ENCODE measurements at places on chromosomes 16 and 17.

GRCh38 chr17:29733166-29733565 is 110.5 kb upstream of the CORO6 start:
- no peak for DNase-seq

- no peak for DNase-seq
Observed at GRCh38 chr16:54077050-54077821, 209.4 kb downstream of the IRX3 start.

DNA sequence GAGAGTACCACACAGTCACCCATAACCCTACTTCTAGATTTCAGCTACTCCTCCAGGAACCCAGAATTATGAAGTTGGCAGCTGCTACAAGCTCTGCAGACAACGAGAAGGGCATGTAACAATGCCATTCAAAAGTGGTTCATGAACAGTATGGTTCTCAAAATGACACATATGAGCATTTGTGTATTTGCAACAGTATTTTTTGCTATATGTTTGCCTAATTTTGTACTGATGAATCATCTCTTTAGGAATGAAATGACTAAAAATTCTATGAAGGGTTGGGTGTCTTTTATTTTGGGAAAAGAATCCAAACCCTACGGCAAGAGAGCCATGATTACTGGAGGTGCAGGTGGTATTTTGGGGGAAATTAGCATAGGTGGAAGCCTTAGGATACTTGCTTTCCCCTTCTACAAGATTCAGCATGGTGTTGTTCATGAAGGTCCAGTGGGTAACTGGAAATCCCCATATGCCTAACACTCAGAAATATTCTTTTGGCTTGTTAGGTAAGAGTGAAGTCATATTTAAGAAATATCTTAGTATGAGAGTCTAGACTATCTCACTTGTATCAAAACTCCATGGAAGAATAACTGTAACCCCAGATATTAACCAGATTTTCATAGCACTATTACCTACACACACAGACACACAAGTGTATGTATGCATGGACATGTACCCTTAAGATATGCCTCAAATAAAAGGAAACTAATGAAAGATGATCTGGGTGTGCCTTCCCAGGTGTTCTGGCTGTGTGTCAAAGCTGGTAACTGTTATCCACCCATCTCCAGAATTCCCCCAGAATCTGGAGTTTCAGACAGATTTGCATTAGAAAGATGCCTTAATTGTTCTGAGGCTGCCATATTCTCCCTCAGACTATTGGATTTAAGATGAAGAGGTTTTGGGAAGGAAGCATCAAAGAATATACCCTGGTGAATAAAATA is 688.2 kb upstream of the SOX9 start:
- DNase-seq = no peak

- DNase-seq = no peak
Observed at GRCh38 chr17:57442401-57442823, 186.1 kb downstream of the MSI2 start.

GRCh38 chr17:55664287-55664686 is 58.4 kb downstream of the TMEM100 start:
- no peak for DNase-seq

DNA sequence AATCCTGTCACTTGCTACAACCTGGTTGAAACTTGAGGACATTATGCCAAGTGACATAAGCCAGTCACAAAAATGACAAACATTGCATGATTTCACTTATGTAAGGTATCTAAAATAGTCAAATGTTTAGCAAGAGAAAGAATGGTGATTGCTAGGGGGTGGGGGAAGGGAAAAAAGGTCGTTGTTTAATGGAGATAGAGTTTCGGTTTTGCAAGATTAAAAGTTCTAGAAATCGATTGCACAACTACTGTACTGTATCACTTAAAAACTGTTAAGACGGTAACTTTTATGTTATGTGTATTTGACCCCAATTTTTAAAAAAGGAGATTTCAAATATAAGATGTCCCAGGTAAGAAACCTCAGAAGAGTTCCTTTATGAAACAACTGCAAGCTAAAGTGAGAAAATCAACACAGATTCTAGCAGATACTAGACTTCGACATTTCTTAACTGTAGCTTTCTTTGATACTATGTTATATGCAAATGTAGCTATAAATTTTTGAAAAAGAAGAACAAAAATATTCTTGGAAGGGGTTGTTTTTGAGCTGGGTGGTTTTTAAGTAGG is 5.9 kb downstream of the MEOX1 start:
- no peak for DNase-seq

DNA sequence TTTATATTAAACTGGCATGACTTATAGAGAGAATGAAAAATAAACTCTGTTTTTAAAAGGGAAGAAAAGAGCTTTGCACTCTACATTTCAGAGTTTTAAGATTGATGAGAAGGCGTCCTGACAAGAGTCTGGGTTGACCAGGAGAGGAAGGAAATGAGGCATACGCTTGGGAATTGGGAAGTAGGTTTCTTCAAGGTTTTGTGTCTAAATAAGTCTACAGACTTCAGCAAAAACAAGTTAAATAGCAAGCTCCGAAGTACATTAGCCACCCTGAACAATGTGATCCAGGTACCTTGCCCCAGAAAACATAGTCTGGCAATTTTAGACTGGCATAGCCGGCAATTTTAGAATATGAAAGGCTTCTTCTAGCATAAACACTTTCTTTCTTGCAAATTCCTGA is 28.5 kb upstream of the CCDC182 start:
- no peak for DNase-seq

DNA sequence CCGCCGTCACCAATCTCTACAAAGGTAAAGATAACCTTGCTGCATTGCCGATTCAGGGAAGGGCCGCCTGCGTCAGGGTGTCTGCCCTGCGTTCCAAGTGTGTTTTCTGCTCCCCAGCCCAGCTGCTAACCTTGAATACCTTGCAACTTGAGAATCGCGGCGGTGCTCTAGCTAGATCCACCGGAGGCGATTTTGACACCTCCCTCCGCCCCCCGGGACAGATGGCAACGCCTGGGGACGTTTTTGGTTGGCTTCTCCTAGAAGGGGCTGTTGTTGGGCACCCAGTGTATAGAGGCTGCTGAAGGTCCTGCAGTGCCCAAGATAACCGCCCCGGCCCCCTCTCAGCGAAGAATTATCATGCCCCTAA is 1.5 kb downstream of the HAPSTR1 start:
- no peak for DNase-seq

GRCh38 chr16:28098171-28098958 is 34.9 kb upstream of the GSG1L start:
- DNase-seq = no peak

DNA sequence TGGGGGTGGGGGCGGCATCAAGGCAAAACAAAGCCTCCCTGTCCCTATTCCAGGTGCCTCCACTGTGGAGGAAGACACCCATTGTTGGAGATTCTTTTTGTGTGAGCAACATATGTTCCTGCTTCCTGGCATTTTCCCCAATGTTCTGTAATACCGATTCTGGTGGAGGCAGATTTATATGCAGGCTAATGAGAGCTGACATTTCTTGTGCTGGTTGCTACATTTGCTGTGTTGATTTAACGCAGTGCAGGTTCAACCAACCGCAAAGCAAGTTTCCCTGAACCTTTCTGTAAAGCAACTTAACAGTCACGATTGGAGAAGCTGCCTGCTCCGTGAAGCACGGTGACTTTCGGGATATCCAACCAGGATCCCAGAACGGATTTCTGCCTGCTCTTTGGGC is 260.5 kb downstream of the CBLN1 start:
- no peak for DNase-seq

- no peak for DNase-seq
Observed at GRCh38 chr16:6545329-6545728, 787.3 kb upstream of the RBFOX1 start.

GRCh38 chr17:28743243-28744103 is at the start of gene TRAF4:
Gene TRAF4, plus strand, starts transcription at chr17:28744011. Its CDS starts 102 bp downstream, at chr17:28744113.
- DNase-seq = no peak

DNA sequence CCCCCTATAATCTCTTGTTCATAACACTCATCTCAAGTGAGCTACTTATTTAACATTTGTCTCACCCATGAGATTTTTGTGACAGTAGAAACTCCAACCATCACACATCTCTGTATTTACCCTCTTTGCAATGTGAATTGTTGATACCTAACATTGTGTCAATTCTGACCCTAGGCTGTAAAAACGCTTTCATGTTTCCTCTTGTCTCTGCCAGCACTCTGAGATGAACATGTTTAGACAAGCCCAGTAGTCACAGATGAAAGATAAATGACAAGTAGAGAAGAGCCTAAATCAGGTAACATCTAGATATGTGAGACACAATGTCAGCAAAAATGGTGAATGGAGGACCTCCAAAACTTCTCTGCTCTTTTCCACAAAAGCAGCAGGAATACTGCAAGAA is 1254.5 kb upstream of the GOT2 start:
- no peak for DNase-seq

- DNase-seq = no peak
Observed at GRCh38 chr16:25823891-25824290, 132.1 kb downstream of the HS3ST4 start.

DNA sequence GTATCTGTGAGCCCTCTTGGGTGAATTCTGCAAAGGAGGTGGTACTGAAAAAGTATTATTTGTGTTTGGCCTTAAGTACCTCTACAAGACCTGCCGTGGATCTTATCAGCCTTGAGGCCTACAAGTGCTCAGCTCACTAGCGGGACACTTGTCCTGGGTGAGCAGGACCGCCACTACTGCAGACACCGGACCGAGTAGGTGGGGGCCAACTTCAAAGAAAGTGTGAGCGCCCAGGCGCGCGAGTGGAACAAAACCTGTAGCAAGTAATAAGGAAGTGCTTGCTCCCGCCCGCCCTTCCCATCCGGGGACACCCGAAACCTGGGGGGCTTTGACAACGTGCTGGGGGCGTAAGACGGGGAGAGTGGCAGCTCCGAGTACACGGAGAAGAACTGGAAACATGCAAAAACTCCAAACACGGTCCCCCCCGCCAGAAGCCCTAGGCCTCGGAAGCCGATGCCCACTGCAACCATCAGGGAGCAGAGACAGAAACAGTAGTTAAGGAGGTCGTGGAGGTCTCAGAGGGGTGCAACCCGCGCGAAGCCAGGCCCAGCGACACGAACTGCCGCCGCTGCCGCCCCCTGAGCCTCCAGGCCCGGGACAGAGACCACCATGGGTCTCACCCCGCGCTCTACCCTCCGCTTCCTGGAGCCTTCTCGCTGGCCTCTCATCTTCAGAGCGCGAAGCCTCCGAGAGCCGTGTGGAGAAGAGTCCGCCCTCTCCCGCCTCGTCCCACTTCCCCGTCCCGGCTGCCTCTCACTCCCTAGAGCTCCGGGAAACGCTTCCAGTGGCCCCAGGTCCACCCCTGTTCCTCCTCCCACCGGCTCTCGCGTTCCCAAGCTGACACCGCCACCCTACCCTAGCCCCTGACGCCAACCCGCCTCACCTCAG is 537 bp downstream of the CNOT1 start:
- DNase-seq = no peak

GRCh38 chr16:8850279-8850885 is 18.4 kb downstream of the CARHSP1 start:
- no peak for DNase-seq

DNA sequence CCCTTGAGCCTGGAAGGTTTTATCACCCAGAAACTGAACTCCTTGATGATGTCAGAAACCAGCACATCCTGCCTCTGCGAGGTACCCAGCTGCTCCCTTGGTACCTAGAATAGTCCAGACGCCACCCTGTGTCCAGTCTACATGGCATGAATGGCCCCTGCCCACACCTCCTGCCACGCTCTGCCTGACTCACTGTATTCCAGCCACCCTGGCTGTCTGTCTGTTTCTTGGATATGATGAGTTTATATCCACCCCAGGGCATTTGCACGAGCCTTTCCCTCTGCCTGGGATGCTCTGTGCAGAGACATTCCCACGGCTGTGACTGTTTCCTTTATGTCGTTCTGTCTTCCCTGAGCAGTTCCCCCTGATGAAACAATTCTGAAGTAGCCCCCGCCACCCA is 68.7 kb downstream of the CRISPLD2 start:
- DNase-seq = no peak

- DNase-seq = no peak
Observed at GRCh38 chr17:59338498-59338897, 7.0 kb downstream of the YPEL2 start.

- DNase-seq = no peak
Observed at GRCh38 chr17:33945646-33946546, 309.2 kb upstream of the CCL2 start.

DNA sequence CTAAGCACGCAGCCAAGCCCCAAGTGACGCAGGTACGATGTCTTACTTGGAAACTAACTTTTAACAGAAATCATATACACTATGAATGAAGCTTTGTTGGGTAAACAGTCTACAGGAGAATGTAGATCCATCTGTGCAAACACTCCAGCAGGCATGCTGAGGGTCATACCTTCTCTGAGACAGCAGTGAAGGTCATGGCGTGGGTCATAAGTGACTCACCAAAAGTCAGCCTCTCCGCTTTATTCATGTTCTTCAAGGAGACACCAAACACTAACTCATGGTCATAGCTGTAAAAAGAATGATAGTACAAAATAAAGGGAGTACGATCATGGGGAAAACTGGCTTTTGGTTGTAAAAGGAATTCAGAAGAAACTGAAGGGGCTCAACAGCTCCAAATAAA is 20.6 kb downstream of the BLMH start:
- no peak for DNase-seq

- no peak for DNase-seq
Observed at GRCh38 chr16:80197741-80198201, 343.0 kb upstream of the DYNLRB2 start.

GRCh38 chr16:4918781-4919251 is 18.1 kb downstream of the PPL start:
- no peak for DNase-seq

GRCh38 chr17:41796121-41796895 is 9.8 kb upstream of the JUP start:
- DNase-seq = no peak

DNA sequence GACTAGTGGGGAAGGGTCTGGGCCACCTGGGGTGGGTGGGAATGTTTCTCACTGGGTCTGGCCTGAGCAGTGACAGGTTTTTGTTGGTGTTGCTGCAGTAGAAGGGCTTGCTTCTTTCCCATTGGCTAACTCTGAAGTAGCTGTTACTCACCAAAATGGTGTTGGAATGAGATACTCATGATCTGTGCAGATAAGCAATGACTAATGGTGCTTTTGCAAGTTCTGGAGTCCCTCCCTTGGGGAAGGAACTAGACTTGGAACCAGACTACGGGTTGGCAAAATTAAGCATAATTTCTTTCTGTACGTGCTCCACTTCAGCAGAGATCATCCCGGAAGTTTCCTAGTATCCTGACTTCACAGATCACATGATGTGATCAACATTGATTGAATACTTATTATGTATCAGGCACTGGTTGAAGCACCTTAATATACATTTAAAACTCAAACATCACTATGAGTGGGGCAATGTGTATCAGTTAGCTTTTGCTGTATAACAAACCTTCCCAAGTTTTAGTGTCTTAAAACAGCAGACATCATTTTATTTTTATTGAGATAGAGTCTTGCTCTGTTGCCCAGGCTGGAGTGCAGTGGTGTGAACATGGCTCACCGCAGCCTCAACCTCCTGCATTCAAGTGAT is 30.1 kb downstream of the CHP2 start:
- DNase-seq = no peak

- DNase-seq = no peak
Observed at GRCh38 chr17:78332991-78333390, 26.9 kb downstream of the SOCS3 start.

Measured in iPS DF 6.9 (cell line).